ENCODE measurements at places on chromosomes 7 and 10.

GRCh38 chr7:14432924-14433323 lies 443.5 kb upstream of the ETV1 start:
- no peak for DNase-seq

DNA sequence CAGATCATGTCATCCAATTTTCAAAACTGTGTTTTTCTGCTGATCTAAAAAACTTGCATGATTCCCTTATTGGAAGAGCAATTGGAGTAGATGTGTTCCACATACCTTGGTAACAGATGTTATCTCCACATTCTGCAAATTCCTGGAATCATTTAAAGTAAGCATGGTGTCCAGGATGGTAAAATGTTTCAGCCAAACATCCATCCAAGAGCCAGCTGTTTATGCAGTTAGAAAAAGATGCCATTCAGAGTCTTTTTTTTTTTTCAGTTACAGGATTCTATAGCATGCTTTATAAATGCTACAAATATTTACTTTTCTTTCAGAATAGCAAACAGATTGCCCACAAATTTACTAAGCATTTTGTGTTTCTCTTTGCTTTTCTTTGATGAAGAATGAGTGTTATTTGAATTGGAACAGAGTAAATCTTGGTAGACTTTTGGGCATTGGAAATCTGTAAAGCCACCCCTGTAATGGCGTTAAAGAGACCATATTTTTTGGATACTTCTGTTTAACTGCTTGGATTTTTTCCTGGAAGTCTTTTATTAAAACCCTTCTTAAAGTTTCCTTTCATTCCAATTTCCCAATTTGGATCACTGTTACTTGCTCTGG lies 149.8 kb downstream of the GNAT3 start:
- no peak for DNase-seq

DNA sequence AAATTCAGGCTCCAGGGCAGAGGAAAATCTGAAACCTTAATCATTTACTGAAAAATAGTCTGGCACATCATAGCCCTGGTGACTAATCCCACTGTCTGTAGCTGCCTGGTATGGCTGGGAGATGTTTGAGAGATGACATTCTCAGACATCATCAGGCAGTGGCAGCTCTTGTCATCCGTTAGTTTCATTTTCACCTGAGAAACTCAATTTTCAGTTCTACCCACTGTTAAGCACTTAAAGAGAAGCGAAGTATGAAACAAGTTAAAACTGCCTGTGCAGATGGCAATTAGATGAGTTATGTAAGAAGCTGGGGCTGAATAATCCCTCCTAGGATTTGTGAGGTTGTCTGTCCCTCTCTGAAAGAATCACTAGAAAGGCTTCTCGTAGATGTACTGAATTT lies 150.2 kb downstream of the NSUN6 start:
- no peak for DNase-seq

DNA sequence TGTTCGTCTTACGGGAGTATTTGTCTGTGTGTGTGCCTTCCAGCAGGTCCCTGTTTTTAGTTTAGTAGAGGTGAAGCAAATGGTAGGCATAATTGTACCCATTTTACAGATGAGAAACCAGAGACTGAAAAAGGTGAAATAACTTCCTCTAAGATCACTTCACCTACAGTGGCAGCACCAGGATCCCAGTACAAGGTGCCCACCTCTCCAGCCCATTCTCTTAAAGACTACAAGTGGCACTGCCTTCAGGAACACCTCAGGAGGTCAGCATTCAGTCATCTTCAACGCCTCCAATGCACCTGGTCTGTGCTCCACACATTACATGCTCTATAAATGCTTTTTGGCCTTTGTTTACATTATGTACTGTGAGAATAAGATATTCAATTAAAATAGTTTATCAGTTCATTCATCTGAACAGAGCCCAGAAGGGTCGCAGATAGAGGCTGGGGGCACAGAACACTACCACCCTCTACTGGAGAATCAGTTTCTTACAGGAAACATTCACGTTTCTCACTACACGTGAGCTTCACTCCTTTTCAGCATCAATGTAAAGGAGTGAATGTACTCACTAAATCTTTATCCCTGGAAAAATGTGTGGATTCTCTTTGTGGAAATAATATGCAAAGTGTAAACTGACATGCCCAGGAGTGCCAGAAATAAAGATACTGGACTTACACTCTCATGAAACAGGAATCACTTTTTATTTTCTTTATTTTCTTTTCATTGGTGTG lies 45.5 kb upstream of the ABLIM1 start:
- DNase-seq: no peak

GRCh38 chr10:11089272-11089671 lies 71.6 kb downstream of the CELF2 start:
- DNase-seq: no peak

DNA sequence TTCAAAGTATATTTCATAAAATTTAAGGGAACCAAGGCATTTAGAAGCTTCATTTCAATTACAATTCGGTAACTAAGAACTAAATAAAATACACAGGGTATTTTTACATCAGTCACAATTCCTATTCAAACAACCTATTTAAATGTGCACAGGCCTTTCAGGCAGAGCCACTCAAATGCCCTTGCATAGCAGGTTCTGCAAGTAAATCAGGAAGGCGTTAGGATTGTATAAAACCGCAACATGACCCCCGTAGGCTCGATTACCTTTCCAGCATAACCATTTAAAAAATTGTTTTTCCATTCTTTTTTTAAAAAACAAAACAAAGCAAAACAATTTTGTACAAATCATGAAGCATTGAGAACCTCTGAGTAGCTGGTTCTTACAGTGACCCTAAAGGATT lies 289.9 kb upstream of the SP8 start:
- DNase-seq: no peak

- no peak for DNase-seq
Measured at GRCh38 chr7:140621401-140622021, 19.1 kb downstream of the DENND2A start.

GRCh38 chr7:23373151-23374004 lies 74.2 kb downstream of the MALSU1 start:
- peak; percentile 11 for DNase-seq

DNA sequence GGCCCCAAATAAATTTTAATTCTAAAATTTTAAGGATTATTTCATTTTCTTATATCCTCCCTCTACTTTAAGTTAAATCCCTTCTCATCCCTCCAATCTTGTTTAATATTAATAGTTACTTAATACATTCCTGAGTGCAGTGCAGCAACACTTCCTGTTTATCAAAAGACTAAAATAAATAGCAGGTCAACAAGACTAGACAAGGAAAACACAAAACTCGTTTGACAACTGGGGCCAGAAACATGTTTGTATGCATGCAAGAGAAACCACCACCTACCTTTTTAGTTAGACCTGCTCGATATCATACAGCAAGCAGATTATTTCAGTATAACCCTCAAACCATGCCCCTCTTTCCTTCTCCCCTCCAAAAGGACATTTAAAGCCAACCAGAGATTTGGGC lies 95.8 kb downstream of the PARD3 start:
- DNase-seq: no peak

- no peak for DNase-seq
Measured at GRCh38 chr7:90502539-90502938, 33.1 kb downstream of the PTTG1IP2 start.

All from stimulated activated CD4-positive, alpha-beta T cell treated with anti-CD3 and anti-CD28 coated beads, Interleukin-1b, Interleukin-23, amount 100 ng/mL, for 24 hours (primary cell).